ENCODE measurements at places on chromosomes 5 and 9. TPM values are rescaled to one million over a fixed set of nuclear protein-coding genes. Genes with fewer than 3 reads are reported as not detected.

The HMGCS1 gene
- total RNA-seq: 12.0 TPM

The PPP2R2B gene
- total RNA-seq: not detected

The FGF10 gene
- not detected for total RNA-seq

The ACTBL2 gene
- not detected for total RNA-seq

The SLC9A3 gene
- total RNA-seq: 0.83 TPM

The OR13C4 gene
- total RNA-seq: not detected

The AGXT2 gene
- not detected for total RNA-seq

The SLC25A2 gene
- not detected for total RNA-seq

The ELAVL2 gene
- not detected for total RNA-seq

GRCh38 chr9:87455407-87455806, 42.3 kb upstream of the DAPK1 start:
- no peak for DNase-seq

DNA sequence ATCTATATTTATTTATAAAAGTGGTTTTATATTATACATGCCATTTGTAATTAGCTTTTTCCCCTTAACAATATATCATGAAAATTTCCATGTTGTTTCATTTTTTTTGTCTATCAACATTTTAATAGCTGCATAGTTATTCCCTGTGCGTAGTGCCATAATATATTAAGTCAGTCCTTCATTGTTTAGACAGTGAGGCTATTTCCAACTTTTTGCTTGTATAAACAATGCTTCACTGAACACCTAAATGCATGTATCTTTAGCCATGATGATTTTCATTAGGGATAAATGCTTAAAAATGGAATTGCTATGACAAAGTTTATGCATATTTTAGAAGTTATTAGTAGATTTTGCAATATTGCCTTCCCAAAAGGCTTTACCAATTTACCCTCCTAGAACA, 80.7 kb upstream of the STC2 start:
- no peak for DNase-seq

- no peak for DNase-seq
These were observed 74.7 kb downstream of the COL27A1 start for GRCh38 chr9:114230068-114230467.

GRCh38 chr9:5453004-5453403, 2.7 kb downstream of the CD274 start:
- DNase-seq: no peak

DNA sequence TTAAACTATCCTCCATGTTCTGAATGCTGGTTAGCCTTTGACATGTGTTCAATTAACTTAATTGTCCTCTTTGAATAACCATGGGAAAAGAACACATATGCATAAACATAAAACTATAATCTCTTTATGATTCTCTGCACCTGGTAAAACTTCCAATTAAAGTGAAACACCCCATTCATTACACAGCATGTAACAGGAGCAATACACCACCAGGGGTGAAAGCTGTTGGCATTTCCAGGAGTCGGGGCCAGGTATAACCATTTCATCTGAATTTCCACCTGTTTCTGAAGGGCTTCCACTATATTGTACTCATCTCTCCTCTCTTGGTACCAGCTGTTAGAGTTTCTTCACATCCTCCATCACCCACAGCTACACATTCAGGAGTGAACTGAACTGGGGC, 303.8 kb downstream of the EDIL3 start:
- no peak for DNase-seq

DNA sequence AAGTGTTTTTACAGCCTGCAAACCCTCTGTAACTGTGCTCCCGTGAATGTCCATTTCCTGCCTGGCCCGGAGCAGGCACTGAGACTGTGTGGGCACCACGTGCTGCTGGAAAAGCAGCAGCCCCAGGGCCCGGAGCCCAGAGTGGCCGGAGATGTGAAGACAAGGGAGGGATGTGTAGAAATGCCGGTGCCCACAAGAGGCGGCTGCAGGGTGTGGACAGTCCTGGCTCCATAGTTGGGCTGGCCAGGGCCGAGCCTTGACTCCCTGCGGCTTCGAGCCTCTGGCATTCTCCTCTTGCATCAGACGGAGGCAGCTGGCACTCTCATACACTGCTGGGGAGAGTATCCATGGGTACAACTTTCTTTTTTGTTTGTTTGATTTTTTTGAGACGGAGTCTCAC, 13.2 kb upstream of the GFPT2 start:
- DNase-seq: peak; percentile 0

DNA sequence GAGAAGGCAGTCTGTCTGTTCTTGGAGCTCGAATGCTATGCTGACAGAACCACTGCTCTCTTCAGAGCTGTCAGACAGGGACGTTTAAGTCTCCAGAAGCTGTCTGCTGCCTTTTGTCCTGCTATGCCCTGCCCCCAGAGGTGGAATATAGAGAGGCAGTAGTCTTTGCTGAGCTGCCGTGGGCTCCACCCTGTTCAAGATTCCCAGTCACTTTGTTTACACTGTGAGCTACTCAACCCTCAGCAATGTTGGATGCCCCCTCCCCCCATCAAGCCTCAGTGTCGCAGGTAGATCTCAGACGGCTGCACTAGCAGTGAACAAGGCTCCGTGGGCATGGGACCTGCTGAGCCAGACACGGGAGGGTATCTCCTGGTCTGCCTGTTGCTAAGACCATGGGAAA, 344.2 kb downstream of the TMEM161B start:
- DNase-seq: no peak

DNA sequence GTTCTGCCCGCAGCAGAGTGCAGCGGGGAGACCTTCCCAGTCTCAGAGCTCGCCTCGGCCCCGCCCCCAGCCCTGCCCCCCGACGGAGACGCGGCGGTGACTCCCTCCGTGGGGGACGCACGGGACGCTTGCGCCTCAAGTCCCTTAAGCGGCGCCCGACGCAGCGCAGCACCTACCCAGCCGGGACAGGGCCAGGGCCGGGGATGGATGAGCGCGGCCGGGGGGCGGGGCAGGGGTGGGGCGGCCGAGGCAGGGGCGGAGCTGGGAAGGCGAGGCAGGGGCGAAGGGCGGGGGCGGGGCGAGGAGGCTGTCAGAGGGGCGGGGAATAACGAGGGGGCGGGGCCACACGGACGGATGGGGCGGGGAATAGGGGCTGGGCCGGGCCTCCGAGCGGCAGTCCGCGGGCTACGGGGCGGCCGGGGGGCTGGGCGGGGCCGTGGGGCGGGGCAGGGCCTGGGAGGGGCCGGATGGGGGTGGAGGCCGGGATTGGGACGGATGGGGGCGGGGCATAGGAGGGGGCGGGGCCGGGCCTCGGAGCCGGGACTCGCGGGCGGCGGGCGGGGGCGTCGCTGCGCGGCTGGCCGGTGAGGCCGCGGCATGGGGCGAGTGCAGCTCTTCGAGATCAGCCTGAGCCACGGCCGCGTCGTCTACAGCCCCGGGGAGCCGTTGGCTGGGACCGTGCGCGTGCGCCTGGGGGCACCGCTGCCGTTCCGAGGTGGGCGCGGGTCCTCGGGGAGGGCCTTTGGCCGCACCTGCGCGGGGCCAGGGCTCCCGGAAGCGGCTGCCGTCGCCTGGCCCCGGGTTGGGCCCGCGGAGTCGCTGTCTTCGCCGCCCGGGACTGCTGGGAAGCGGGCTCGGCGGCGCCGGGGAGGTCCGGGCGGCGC, at the start of gene ARRDC1:
Gene ARRDC1, plus strand, starts transcription at position 566 of the 884 bp plus-strand sequence. Its CDS starts 32 bp downstream, at position 598.
- DNase-seq: peak; percentile 85

DNA sequence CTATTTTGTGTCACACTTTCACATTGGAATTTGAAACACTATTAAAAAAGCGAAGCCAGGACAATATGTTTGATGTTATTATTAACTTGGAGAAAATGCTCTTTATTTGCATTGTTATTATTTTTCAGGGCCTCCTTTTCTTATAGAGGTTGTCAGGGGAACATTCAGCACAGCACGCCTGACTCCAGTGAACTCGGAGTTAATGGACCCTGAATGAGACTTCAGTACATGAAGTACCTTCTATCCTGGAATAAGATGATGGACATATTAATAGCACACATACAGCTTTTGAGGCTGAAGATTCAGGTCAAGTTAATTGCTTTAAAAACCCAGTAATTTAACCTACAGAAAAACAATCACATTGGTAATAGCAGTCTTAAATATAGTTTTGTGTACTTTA, 652.9 kb downstream of the SEMA5A start:
- no peak for DNase-seq

DNA sequence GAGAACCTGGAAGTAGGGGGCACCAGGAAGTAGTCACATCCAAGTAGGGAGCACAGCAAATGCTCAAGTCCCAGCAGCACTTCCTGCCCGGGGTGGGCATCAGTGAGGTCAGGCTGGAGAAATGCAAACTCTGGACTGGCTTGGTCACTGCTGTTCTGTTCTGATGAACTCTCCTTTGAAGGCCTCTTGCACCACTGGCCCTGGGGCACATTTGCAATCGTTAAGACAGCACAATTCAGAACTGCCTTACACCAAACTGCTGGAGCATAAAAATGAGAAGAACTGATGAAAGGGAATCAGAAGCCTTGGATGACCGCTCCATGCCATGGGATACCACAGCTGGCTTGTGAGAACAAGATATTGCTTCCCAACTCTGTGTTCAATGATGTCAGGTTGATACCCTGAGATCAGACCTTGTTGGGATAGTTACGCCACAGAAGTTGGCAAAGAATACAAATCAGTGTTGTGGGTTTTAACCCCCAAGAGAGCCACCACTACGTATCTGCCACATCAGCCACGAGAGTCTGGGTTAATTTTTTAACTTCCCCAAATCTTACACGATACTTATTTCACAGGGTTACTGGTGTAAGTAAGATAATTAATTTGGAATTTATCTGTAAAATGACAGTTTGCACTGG, 42.3 kb upstream of the ZSWIM6 start:
- no peak for DNase-seq

- no peak for DNase-seq
These were observed 1.6 kb upstream of the TOMM5 start for GRCh38 chr9:37593883-37594448.

DNA sequence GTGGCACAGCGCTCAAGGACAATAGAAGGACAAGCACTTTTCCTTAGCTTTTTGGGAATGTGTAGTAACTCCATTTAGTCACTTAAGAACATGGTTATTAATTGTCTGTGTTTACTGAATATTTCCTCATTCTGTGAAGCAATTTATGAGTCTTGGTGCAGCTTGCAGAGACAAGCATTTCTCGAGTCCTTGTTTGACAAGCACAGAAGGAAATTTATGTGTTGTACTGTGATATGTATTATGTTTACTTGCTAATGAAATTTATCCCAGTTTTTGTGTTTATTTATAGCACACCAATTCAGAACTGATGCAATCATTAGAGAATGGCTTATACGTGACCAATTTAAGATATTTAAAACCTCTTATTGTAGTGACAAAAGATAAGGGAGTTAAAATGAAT, 168.6 kb downstream of the PRELID2 start:
- DNase-seq: no peak

DNA sequence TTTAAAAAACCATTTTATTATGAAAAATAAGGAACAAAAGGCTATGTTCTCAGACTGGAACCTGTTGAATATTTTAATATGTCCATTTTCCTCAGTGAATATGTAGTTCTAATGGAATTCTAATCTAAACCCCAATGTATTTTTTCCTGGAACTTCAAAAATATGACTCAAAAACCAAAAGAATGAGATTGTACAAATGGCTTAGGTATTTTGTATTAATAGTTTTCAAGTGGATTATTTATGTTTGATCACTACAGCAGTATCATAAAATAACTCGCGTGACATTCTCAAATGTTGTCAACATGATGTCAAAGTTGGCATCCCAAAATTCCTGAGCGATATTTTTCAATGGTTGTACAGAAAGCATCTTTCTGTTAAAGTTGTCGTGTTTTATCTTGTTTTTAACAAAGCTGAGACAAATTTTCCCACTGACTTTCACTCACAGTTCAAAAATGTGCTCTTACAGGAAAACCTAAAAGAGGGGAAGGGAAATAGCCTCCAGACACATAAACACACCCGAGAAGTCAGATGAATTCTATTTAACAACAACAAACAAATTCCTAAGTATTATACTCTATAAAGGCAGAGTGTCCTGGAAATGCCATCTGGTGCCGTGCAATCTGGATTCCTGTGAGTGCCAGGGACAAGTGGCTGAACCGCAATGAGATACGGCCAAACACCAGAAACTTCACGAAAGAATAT, 68.1 kb upstream of the TAS2R1 start:
- peak; percentile 54 for DNase-seq

- DNase-seq: no peak
These were observed 139.9 kb downstream of the SGCD start for GRCh38 chr5:156466871-156467270.

DNA sequence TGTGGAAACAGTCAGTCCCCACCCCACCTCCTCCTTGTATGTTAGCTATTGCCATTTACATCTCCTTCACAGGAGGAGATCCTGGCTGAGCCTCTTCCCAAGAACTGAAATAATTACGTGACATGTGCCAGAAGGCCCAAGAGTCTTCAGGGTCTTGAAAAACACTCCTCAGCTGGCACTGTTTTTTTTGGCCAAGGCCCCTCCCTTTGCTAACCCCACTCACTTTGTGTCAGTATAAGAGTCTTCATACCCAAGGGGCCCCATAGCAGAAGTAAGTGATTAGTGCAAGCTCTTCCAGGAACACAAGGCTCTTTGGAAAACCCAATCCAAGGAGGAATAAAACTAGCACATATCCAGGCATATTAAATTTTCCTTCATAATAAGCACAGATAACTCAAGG, 5.7 kb upstream of the LARP1 start:
- DNase-seq: no peak

- peak; percentile 23 for DNase-seq
These were observed 53.2 kb downstream of the FNBP1 start for GRCh38 chr9:129989740-129990139.

DNA sequence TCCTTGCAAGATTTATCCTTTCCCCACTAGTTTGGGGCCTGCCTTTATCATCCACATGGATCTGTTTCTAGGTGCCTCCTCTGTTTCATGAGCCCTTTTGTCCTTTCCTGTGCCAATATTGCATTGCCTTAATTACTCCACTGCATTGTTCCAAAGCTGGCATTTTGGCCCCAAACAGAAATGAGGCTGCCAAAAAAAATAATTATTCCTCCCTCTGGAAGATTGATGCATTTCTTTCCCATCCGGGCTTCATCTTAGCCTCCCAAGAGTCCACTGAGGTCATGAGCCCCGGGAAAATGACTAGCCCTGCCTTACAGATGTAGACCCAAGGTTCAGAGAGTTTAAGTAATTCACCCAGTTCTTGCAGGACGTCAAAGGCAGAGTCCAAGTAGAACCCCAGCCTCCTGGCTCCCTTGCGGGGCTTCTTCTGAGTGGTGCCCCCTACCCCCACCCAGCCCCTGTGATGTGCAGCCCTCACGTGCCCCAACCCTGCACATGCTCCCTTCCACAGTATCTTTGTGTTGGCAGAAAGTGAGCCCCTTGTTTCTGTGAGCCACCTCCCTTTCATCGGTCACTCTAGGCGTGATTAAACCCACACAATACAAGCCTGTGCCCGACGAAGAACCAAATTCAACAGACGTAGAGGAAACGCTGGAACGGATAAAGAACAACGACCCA, 62.1 kb downstream of the TMOD1 start:
- DNase-seq: no peak

Data from HFFc6 (cell line).